Germinal center (tissue), 1 donor: ENCODE measurements at places on chromosomes 16 and 17.

DNA sequence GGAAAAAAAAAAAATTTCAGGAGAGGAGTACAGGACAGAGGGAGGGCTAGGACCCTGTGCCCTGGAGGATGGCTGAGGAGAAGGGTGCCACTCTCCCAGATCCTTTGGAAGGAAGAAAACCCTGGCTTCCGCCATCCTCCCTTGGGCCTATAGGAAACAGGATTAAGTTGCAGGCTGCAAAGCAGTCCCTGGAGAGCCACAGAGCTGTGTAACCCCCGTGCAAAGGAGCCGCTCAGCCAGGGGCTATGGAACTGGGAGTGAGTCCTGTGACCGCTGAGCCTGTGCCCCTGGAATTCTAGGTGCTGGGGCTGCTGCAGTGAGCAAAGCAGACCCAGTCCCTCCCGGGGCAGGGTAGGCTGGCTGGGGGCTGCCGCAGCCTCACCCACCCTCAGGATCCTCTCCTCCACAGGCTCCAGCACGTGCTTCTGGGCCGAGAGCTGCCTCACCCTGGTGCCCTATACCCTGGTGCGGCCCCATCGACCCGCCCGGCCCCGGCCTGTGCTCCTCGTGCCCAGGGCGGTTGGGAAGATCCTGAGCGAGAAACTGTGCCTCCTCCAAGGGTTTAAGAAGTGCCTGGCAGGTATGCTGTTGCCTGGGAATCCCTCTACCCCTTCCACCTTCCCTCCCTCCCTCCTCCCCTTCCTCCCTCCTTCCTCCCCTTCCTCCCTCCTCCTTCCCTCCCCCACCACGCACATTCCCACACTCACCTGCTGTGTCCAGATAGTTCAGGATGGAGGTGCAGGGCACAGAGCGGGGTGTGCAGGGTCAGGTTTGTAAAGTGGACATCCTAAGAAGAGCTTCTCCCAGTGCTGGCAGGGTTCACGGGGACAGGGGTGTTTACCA, 15.3 kb downstream of the SGSH start:
- no peak for DNase-seq

GRCh38 chr17:8747742-8748141, 3.1 kb upstream of the CCDC42 start:
- no peak for DNase-seq

DNA sequence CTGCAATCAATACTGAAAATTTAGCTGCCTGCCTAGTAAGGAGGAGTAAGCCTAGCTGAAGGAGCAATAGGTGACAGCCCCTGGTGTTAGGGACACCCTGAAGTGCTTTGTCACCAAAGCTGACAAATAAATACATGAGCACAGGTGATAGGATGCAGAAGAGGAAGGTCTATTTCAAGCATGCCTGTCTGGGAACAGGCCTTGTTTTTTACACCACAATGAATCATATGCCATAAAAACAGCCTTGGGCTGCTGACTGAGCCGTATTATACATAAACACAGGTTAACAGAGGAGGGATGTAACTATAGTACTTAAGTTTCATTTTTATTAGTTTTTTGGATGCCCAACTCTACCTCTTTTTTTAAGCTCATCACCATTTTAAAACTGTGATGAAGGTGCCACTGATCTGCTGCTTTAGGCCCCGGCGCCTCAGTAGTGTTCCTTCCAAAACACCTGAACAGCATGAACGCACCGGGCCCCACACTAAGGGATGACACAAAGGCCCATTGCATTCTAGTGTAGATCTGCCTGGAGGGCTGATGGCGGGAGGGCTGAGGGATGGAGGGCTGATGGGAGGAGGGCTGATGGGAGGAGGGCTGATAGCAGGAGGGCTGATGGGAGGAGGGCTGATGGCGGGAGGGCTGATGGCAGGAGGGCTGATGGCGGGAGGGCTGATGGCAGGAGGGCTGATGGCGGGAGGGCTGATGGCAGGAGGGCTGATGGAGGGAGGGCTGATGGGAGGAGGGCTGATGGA, 150.3 kb downstream of the AATF start:
- no peak for DNase-seq

- no peak for DNase-seq
Measured at GRCh38 chr17:13429201-13429600, 172.5 kb downstream of the HS3ST3A1 start.

DNA sequence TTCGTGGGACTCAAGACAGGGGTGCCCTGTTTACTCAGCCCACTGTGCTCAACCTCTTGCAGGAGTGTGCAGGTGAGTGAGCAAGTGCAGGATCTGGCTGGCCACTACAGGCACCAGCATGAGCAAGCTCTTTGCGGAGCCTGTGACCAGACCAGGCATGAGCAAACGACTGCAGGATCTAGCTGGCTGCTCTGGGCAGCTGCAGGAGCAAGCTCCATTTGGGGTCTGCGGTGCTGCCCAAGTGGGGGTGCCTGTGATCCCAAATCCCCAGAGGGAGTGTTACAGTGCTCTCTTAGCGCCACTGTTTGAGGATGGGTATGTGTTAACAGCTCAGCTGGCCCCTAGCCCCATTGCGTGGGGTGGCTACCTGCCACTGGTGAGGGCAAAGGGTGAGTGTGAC, 2.4 kb downstream of the USP6 start:
- DNase-seq = no peak

GRCh38 chr17:11643851-11644250, 45.6 kb downstream of the DNAH9 start:
- DNase-seq = no peak

- DNase-seq = no peak
Measured at GRCh38 chr16:46901709-46902108, 17.5 kb downstream of the GPT2 start.
